ENCODE measurements at places on chromosomes 1 and 21.
A peak's percentile ranks its signal among the peaks of the same experiment; 100 is the strongest.

GRCh38 chr1:151847867-151848596 lies 5.5 kb downstream of the THEM5 start:
- no peaks in the 10 kb centered on the region for H3K36me3 ChIP-seq
- no peak overlapping the region for H3K27ac ChIP-seq
- H3K4me1 ChIP-seq, result peaks cover 1% of the 10 kb centered on the region
- H3K27me3 ChIP-seq, result no peaks in the 10 kb centered on the region
- no peak for DNase-seq

DNA sequence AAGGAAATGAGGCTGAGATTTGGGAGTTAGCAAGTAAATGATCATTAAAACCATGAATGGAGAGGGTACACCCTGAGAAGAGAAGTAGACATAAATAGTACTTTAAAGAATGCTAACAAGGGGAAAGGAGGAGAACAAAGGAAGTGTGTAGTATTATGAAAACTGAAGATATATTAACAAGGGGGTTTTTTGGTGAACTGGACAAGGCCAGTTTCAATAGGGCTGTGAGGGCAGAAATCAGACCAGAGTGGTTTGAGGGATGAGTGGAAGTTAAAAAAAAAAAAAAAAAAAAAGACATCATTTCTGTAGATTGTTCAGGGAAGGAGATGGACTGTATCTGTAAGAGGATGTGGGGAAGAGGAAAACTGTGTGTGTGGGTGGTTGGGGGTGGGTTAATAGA lies 137.1 kb downstream of the PLA2G4A start:
- H3K27me3 ChIP-seq, result no peaks in the 10 kb centered on the region
- H3K36me3 ChIP-seq, result no peaks in the 10 kb centered on the region
- H3K4me3 ChIP-seq, result no peak overlapping the region
- H3K27ac ChIP-seq, result no peak overlapping the region

DNA sequence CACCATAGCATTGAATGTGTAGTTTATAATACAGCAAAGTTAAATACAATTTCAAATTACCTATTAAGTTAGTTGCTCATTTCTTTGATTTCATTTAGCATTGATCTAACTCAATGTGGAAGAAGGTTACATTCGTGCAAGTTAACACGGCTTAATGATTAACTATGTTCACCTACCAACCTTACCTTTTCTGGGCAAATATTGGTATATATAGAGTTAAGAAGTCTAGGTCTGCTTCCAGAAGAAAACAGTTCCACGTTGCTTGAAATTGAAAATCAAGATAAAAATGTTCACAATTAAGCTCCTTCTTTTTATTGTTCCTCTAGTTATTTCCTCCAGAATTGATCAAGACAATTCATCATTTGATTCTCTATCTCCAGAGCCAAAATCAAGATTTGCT lies at the start of gene ANGPTL3:
Gene ANGPTL3 (plus strand): TSS at position 240 of the 400 bp plus-strand sequence. CDS start 47 bp downstream, at position 287.
- no peak for DNase-seq
- H3K4me1 ChIP-seq, result no peaks in the 10 kb centered on the region
- peaks cover 34% of the 10 kb centered on the region for H3K36me3 ChIP-seq
- H3K4me3 ChIP-seq, result no peak within 1 kb of the TSS
- H3K27me3 ChIP-seq, result no peaks in the 10 kb centered on the region

DNA sequence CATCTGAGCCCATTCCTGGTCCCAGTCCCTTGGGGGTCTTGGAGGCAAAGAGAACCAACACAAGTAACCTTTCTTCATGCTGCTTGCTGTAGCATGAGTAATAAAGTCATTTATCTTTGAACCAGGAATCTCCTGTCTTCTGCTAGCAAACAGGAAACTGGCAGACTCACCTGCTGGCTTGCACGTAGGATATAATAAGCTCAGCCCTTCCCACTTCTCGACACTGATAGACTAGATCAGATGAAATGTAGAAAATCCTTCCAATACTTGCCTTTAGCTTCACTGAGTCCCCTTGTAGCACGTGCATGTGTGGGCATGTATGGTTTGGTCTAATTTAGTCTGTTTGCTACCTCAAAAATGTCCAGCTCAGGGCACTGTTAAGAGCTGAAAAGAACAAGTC lies 6.5 kb upstream of the TFF2 start:
- no peaks in the 10 kb centered on the region for H3K27me3 ChIP-seq
- no peaks in the 10 kb centered on the region for H3K4me1 ChIP-seq
- no peak for DNase-seq
- no peaks in the 10 kb centered on the region for H3K36me3 ChIP-seq

- no peaks in the 10 kb centered on the region for H3K27me3 ChIP-seq
- no peak for DNase-seq
- no peak overlapping the region for H3K27ac ChIP-seq
- no peaks in the 10 kb centered on the region for H3K36me3 ChIP-seq
Observed at GRCh38 chr1:116717318-116717717, 36.9 kb upstream of the CD2 start.

GRCh38 chr1:228999446-229000170 lies 264.3 kb downstream of the RHOU start:
- no peaks in the 10 kb centered on the region for H3K36me3 ChIP-seq
- no peaks in the 10 kb centered on the region for H3K27me3 ChIP-seq
- H3K4me3 ChIP-seq, result no peak overlapping the region
- H3K4me1 ChIP-seq, result no peaks in the 10 kb centered on the region
- DNase-seq, result no peak

GRCh38 chr1:173478094-173478674 lies 1.0 kb downstream of the PRDX6 start:
- no peaks in the 10 kb centered on the region for H3K27me3 ChIP-seq
- no peak for DNase-seq
- peak overlapping the region; percentile 99 for H3K4me3 ChIP-seq
- peaks cover 45% of the 10 kb centered on the region for H3K36me3 ChIP-seq
- H3K4me1 ChIP-seq, result peaks cover 9% of the 10 kb centered on the region

DNA sequence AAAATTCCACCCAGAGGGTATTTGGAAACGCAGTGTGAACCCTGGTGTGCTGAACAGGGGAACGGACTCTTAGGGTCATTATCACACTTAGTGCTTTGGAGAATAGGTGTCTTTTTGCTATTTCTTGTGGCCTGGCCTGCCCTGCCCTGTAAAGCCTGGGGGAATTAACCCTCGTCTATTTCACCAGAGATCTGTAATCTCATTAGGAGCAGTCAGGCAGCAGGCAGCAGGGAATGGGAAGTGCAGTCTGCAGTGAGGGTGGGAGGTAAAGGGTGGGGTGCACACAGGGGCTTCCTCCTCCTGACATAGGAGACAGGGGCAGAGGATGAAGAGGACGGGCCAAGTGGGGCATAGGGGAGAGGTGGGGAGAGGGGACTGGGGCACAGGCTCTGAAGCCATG lies 1.1 kb upstream of the SLC1A7 start:
- no peaks in the 10 kb centered on the region for H3K4me1 ChIP-seq
- H3K4me3 ChIP-seq, result no peak overlapping the region
- H3K27ac ChIP-seq, result no peak overlapping the region
- no peaks in the 10 kb centered on the region for H3K27me3 ChIP-seq
- DNase-seq, result no peak
- no peaks in the 10 kb centered on the region for H3K36me3 ChIP-seq

- H3K36me3 ChIP-seq, result no peaks in the 10 kb centered on the region
- no peak overlapping the region for H3K27ac ChIP-seq
- peaks cover 16% of the 10 kb centered on the region for H3K4me1 ChIP-seq
- H3K27me3 ChIP-seq, result peaks cover 9% of the 10 kb centered on the region
- H3K4me3 ChIP-seq, result no peak overlapping the region
Observed at GRCh38 chr1:21634806-21635535, 34.2 kb downstream of the RAP1GAP start.

DNA sequence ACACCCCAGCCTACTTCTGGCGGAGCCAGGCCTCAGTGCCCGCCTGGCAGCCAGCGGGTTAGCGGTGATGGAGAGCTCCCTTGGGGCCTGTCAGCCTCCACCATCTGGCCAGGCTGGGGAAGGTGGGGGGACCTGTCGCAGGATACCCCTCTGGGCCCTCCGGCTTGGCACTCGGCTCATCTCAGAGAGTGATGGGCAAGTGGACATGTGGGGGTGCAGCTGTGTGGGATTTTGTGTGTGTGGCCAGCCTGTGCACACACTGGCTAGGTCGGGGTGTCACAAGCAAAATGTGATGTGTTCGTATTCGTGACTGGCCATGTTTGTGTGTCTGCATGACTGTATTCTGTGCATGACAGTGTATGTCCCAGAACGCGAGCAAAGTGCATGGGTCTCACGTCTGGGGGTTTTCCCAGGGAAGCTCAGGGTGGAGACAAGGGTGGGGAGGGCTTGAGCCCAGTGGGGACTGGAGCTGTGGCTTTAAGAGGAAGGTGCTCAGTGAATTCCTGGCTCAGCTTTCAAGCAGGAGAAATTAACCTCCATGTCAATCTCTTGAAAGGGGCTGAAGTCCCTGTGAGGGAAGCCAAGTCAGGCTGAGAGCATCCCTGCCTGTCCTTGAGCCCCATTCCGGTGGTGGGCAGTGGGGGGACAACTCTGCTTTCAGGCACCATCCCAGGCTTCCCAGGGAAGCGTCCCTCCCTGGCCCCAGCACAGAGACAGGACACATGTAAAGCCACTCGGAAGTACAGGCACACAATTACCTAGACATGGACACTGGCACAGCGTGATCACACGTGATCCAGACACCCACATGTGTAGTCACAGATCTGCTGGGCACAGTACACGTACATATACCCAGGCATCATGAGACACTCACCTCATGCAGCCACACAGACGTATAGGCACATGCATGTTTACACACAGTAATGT lies 21.1 kb upstream of the ADGRB2 start:
- H3K27ac ChIP-seq, result no peak overlapping the region
- H3K4me3 ChIP-seq, result no peak overlapping the region
- no peaks in the 10 kb centered on the region for H3K27me3 ChIP-seq
- no peak for DNase-seq

DNA sequence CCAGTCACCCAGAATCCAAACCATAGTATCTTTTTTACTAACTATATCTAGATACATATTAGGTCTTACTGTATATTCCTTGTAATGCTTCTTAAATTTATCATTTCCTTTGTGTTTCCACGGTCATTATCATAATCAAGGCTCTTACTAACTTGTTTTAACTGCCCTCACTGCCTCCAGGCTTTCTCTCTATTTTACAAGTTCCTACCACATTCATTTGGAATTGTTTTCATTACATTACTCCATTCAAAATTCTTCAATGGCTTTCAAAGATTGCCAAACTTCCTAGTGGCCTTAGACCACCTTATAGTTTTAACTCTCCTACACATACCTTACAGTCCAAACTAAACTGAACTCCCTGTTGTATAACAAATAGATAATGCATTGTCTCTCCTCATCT lies 6.3 kb downstream of the HFM1 start:
- peaks cover 2% of the 10 kb centered on the region for H3K4me1 ChIP-seq
- H3K27me3 ChIP-seq, result no peaks in the 10 kb centered on the region
- no peak overlapping the region for H3K4me3 ChIP-seq
- H3K27ac ChIP-seq, result no peak overlapping the region
- DNase-seq, result no peak
- peaks cover 3% of the 10 kb centered on the region for H3K36me3 ChIP-seq

GRCh38 chr1:157359314-157360022 lies 192.8 kb downstream of the FCRL5 start:
- DNase-seq, result no peak
- no peak overlapping the region for H3K4me3 ChIP-seq
- no peaks in the 10 kb centered on the region for H3K4me1 ChIP-seq
- no peak overlapping the region for H3K27ac ChIP-seq
- H3K36me3 ChIP-seq, result no peaks in the 10 kb centered on the region
- no peaks in the 10 kb centered on the region for H3K27me3 ChIP-seq

DNA sequence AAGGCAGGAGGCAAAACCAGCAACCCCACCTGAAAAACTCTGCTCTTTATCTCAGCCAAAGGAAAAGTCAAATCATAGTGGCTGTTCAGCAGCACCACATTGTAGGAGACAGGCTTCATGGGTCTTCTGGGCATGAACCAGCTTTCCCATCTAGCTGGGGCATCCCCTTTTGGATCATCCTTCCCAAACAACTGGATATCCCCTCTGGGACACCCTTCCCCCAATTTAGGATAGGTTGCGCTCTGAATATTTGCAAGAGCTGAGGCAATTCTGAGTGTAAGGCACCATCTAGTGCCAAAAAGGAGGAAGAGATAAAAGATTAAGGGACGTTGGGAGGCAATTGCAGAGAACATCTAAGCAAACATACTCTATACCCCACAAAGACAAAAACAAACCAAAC lies 295.8 kb downstream of the MATN1 start:
- no peaks in the 10 kb centered on the region for H3K36me3 ChIP-seq
- DNase-seq, result no peak
- H3K27ac ChIP-seq, result no peak overlapping the region
- peaks cover 3% of the 10 kb centered on the region for H3K27me3 ChIP-seq

DNA sequence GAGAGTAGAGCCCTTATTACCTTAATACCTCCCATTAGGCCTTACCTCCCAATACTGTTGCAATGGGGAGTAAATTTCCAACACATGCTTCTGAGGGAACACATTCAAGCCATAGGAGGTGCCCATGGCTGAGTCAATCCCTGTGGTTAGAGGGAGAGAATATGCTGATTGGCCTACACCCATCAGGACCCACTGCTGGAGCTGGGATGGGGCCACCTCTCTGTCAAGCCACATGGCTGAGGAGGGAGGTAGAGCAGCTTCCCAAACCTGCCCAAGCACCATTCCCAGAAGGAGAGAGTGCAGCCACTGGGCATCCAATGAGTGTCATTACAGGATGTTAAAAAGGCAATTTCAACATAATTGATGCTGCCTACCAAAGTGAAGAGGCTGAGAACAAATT lies 228.1 kb downstream of the C1orf94 start:
- no peaks in the 10 kb centered on the region for H3K4me1 ChIP-seq
- H3K36me3 ChIP-seq, result no peaks in the 10 kb centered on the region
- H3K27ac ChIP-seq, result no peak overlapping the region
- no peaks in the 10 kb centered on the region for H3K27me3 ChIP-seq
- no peak for DNase-seq
- H3K4me3 ChIP-seq, result no peak overlapping the region

DNA sequence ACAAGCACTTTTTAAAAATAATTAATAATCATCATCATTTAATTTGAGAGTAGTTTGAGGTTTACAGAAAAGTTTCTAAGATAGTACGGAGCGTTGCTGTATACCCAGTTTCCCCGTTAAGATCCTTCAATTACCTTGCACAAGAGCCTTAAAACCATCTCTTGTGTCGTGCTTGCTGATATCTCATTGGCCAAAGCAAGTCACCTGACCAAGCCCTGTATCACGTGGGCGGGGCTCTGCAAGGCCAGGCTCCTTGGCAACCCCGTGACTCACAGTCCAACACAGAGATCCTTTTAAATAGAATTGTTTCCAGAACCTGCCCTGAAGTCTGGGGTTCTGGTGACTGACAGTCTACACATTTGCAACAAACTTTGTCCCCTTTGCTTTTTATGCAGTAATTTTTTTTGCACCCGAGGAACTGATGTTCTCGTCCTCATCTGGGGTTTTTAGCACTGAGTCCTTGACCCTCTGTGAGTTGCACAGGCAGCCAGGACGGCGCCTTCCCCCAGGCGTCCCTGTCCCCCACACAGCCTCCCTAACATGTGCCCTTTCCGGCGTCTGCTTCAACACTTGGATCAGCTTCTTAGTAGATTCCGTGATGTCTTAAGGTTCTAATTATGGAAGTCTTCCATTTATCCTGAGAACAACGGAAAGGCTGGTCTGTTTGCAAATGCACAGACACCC lies 183.3 kb upstream of the TMEM51 start:
- no peak for DNase-seq
- peaks cover 25% of the 10 kb centered on the region for H3K4me1 ChIP-seq
- no peaks in the 10 kb centered on the region for H3K27me3 ChIP-seq
- H3K4me3 ChIP-seq, result no peak overlapping the region

All from neuronal stem cell (in vitro differentiated cells).